Activated T-cell treated with anti-CD3 and anti-CD28 coated beads, Interleukin-2, amount 50 U/mL, for 24 hours (primary cell): ENCODE measurements at places on chromosomes 1 and 21.
A peak's percentile ranks its signal among the peaks of the same experiment; 100 is the strongest.

DNA sequence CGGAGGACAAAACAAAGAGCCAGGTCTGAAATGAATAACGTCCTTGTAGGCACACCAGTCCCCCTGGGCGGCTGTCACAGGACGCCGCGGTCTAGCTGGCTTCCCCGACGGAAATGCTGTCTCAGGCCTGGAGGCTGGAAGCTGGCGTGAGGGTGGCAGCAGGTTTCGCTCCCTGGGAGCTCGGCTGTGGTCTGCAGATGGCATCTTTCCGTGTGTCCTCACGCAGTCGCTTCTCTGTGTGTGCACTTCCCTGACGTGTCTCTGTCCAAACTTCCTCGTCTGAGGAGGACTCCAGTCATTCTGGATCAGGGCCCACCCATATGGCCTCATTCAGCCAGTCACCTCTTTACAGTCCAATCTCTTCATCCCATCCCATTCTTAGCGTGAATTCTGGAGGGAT is 14.2 kb downstream of the TNFRSF14 start:
- no peak for DNase-seq

DNA sequence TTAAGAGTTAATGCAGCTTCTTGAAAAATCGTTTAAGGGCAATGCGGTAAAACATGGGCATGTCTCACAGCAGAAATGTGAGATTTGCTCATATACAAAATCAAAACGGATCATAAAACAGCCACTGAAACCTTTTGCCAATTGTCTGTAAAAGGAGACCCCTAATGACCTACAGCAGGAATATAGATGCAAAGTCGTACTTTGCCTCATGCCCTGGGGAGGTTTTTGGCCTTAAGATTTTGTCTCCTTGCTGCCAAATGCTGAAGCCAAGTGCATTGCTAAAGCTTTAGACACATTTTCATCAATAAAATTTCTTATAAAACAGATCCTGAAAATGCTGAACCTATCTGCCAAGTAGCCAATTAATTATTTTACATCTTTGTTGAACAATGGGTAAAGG is 226.9 kb downstream of the TGFB2 start:
- DNase-seq: no peak

DNA sequence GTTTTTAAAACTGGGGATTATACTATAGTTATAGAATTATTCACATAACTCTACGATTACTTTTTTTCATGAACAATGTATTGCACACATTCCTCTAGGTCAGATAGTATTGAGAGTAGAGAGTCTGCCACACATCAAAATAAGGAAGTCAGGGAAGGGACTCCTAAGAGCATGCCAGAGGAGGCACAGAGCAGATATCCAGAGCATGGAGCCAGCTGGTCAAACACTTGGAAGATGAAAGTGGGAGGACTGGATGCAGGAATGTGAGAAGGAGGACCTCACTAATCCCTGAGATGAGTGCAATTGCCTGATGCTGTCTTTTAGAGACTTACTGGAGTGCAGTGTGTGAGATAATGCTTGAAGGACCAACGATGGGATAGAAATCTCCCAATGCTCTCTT is 9.6 kb upstream of the RFX5 start:
- DNase-seq: no peak

DNA sequence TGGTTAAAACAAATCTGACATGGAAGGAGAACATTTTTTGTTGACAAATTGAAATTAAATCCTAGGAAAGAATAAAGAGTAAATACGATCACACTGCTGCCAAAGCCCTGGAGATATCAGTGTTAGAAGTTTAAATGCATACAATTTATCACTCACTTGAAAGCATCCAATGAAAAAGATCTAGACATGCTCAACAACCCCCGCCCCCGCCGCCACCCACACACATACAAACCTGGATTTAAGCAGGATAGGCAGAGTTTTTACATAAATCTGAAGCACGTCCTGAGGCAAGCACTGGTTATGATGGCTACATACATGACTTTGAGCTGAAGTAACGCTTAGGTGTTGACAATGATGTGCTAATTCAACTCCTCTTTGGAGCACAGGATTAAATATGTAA is 58.5 kb downstream of the LYST start:
- no peak for DNase-seq

DNA sequence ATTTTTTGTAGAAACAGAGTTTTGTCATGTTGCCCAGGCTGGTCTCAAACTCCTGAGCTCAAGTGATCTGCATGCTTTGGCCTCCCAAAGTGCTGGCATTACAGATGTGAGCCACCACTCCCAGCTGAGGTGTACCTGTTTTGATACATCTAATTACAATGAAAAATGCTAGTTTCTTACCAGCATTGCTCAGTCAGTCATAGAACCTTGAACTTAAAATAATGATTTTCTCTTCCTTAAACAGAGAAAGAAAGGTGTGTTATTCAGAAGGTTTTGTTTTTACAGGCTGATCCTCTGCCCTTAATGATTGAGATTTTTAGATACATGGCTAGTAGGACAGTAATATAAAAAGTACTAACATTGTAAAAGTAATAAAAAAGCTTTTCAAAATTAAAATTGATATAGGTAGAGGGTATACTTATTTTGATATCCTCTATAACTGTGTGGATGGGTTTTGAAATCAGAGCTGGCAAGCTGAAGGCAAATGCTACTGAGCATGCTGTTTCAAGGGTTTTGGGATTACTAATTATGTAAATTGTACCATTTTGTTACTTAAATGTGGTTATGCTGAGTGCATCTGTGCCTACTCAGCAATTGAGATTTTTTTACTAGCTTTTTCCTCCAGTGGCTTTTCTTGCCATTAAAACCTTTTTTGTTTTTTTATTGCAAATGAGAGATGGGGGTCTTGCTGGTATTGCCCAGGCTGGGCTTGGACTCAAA is 16.1 kb downstream of the PRRC2C start:
- no peak for DNase-seq

- no peak for DNase-seq
Measured at GRCh38 chr21:29583424-29583924, 284.8 kb downstream of the BACH1 start.

DNA sequence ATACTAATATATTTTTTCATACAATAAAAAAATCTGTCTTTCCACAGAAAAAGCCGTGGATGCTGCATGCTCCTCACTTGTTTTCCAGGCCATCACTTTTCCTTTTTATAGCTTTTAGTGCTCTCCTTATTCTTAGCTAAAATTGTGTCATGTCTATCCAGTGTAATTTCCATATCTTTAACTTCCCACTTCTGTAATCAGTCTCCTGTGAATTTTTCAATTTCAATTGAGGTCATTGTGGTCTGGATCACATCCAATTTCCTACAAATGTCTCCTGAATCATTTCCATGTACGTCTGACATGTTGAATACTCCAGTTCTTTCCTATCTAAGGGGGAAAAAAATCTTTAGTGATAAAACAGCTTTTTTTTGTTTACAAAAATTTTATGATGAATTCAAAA is 838.2 kb upstream of the B3GALT2 start:
- DNase-seq: no peak

DNA sequence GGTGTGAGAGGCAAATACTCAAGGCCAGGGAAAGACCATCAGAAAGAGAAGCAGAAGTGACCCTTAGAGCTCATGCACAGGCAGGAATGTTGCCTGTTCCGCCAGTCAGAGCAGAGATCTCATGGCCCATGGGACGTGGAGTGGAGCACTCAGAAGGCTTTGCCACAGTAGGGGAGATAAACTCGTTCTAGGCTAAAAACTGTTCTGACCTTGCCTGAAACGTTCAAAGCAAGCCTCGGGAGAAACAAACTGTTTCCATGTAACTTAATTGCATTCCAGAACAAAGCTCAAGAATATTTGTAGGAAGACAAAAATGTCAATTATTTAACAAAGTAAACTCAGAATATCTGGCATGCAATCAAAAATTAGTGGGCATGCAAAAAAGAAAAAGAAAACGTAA is 20.7 kb upstream of the SLC19A1 start:
- no peak for DNase-seq

DNA sequence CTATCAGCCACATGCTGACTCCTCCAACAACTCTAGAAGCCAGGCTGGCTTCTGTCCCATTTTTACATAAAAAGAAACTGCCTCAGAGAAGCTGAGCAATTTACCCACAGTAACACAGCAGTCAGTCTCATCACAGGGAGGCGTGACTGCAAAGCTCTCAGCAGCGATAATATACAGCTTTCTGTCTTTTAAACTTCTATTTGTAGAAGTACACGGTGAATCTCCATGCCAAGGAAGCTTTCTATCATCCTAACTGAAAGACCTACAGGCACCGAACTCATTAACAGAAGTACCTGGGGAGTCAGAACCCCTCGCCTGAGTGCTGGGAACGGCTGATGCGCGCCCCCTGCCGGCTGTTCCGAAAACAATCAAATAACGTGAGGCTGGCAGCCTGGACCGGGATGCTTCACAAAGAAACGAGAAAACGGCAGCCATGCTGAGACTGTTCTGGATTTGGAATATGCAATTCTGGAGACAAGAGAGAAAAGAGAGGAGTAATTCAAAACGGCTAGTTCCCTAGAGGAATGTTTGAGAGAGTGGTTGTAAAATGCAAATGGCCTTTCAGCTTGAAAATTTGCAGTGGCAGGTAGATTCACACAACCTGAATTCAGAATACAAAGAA is 43.5 kb upstream of the RAB4A start:
- DNase-seq: peak; percentile 87

- no peak for DNase-seq
Measured at GRCh38 chr1:36763771-36764170, 270.5 kb downstream of the GRIK3 start.

GRCh38 chr1:85461216-85461918 is 3.6 kb downstream of the DDAH1 start:
- no peak for DNase-seq

DNA sequence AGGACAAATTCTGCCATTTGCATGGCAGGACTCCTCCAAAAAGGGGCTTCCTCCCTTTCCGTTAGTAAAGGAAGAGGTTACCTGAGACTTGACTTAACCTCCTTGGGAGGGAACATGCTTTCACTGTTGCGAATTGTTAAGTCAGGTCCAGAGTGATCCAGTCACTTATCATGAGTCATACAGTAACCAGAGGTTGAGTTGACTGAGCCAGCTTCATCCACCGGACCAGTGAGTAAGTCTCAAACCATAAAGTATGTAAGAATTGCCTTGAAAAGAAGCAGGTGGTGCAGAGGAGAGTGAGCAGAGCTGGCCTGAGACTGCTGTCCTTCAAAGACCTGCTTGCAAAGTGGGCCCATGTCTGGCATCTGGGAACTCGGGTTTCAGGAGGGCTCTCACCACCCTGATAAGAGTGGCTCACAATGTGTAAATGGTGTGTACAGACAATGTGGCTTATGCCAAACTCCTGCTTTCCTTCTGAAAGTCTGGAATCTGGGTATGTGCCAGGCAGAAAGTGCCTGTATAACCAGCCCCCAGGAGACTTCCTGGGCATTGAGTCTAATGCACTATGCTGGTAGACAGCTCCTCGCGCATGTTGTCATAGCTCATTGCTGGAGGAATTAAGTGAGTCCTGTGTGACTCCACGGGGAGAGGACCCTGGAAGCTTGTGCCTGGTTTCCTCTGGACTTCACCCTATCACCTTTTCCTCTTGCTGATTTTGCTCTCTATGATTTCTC is 84.3 kb upstream of the KLHDC7A start:
- no peak for DNase-seq

- no peak for DNase-seq
Measured at GRCh38 chr21:34913811-34914210, 135.3 kb downstream of the RUNX1 start.

- DNase-seq: no peak
Measured at GRCh38 chr1:234691567-234691966, 81.6 kb upstream of the IRF2BP2 start.

- no peak for DNase-seq
Measured at GRCh38 chr1:192787914-192788585, 20.8 kb upstream of the RGS2 start.

DNA sequence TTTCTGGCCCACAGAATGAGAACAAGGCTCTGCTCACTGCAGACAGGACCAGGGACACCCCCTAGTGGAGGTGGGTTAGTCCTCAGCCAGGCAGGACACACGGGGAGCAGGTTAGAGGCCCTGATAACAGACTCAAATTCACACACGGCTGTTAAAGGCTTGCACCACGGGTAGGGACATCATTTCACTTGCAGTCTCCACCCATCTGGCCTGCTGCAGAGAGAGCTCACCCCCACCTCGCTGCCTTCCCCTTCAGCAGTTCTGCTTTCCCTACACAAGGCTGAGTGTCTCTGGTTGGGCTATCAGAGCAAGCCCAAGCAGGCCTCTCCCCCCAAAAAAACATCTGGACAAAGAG is 20.6 kb downstream of the MEF2D start:
- DNase-seq: no peak

DNA sequence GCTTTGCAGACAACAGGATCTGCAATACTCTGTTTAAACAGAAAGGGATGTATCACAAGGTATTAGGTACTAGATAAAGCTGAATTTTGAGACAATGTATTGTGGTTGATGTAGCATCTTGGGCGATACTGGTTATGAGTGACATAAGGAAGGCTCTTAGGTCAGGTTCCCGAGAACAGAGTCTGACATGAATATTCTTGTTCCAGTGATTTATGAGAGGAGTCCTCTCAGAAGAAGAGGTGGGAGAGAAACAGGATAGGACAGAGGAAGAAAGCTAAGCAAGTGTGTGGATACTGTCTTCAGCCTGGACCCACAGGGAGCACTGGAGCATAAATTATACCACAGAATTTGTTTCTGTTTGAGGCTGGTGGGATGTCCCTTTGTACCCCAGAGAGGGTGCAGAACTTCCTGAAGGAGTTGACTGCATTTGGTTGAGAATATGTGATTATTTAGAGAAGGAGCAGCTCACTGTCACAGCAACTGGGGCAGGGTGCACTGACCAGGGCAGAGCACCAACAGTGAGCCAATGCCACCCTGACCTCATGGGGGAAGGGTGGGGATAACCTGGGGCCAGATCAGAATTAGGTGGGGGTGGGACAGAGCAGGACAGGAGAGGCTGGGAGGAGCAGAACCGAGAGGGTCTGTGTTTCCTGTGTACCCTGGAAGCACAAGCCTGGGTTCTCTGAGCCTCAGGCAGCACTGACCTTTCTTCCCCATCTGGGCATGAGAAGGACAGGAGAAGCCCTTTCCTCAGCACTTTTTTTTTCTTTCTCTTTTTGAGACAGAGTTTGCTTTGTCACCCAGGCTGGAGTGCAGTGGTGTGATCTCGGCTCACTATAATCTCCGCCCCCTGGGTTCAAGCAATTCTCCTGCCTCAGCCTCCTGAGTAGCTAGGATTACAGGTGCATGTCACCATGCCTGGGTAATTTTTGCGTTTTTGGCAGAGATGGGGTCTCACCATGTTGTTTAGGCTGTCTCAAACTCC is 36.3 kb upstream of the SLC6A9 start:
- DNase-seq: no peak

DNA sequence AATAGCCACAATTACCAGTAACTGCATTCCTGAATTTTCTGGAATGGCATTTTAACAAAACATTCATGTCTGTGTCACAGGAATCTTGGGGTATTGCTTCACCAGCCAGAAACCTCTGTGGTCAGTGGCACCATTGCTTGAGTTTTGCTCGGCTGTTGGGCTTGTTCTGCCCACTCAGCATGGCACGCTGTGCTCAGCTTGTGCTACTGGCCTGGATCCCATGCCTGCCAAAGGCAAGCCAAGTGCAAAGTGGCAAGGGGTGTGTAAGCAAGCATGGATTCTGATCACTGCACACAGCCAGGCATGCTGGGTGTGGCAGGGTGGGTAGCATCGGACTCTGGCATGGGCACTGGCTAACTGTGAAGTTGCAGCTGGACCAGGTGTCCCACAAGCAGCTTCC is 1150.9 kb downstream of the MRPL39 start:
- DNase-seq: no peak
